ENCODE measurements at places on chromosomes 11 and 22.

DNA sequence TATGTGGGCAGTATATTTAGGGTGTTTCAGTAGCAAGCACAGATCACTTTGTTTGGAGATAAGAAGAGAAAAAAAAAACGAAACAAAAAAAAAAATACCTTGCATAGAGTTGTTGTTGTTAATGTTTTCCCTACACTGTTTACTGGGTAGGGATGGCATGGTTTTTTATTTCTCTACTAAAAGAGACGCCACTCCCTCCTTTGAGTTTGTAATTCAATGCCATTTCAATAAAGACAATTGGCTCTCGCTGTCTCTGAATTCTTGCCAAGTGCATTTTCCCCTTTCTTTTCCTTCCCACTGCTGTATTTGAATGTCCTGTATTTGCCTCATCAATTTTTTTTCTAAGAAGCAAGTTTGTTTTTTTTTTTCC, 213.9 kb upstream of the UBASH3B start:
- no peak for DNase-seq

DNA sequence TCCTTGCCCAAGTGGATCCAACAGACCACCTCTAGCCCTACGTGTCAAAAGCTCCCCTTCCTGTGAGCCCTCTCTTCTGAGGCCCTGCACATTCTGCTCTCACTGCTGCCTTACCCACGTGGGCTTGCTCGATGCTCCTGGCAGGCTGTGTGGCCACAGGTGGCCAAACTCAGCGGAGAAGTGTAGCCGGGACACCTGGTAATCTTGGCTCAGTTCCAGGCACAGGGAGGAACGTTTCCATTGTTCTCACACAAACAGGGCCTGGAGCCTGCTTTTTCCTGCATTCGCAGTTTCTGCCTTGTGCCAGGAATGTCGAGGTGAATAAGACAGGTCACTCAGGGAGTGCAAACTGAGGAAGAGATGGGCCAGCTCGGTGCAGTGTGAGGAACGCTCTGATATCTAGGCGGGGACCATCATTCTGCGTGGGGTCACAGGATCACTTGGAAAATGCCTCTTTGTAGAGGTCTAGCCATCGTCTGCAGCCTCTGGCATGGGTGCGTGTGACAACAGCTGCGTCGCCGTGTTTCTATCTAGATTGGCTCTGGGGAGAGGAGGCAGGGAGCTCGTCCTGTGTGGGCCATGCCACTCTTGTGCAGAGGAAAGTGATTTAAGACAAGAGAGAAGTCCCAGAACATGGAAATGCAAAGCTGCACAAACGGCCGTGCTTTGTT, 127.6 kb upstream of the PARVA start:
- no peak for DNase-seq

DNA sequence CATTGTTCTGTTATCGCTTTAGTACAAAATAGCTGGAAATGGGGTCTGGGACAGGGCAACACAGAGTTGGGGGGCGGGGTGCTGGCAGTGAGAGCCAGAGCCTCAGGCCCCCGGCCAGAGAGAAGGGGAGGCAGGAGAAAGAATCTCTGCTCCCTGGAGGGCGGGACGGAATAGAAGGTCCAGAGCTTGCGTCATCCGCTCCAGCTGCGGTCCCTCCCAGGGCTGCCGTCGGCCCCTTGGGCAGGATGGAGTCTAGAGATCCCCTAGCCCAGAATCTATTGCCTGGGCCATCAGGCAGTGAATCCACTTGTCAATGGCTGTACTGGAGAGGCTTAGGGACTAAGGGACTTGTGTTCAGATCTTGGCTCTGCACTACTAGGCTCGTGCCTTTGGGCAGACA, 5.0 kb downstream of the TP53I11 start:
- no peak for DNase-seq

- no peak for DNase-seq
Observed at GRCh38 chr22:50671641-50672040, 982 bp upstream of the SHANK3 start.

GRCh38 chr11:134382830-134383229, 29.2 kb downstream of the B3GAT1 start:
- no peak for DNase-seq

Measured in activated T-helper 1 cell treated with anti-CD3 and anti-CD28 coated beads, Interleukin-2, amount 50 U/mL, for 16 hours (primary cell).